Renal cortical epithelial cell (primary cell): ENCODE measurements at places on chromosomes 13 and 19.

DNA sequence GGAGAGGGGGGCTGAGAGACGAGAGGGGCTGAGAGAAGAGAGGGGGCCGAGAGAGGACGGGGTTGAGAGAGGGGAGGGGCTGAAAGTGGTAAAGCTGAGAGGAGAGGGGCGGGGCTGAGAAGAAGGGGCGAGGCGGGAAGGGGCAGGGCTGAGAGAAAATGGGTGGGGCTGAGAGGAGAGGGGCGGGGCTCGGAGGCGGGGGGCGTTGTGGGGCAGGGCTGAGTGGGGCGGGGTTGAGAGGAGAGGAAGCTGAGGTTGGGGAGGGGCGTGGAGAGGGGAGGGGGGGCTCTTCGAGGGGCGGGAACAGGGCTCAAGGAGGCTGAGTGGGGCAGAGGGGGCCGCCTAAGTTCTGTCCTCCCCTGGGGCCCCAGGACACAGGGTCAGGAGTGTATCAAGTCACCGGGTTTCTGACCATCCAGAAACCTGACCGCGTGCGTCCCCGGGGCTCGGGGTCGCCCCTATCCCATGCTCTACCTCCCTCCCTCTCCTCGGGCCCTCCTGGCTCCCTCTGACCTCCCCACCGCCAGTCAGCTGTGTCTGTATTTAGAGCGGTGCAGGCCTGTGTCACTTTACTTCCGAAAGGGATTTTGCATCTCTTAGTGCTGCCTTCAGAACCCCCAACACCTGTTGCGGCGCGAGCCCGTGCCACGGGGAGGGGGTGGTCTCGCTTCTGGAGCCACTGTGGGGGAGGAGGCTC is 38.6 kb upstream of the SEMA6B start:
- no peak for DNase-seq

DNA sequence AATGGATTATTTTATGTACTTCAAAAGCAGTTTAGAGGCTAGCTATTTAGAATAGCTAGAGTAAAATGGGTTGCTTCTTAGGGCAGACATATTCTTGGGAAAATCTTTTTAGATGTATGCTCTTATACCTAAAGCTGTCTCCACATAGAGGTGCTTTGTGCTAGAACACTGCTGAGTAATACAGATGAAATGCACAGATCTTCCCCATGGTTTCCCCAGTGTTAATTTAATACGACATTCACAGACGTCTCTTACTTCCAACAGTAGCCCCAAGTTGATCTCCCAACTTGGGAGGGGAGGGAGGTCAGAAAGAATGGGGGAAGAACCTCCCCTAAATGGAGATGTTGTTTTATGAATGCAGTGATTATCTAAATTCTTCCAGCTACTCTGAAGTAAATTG is 16.9 kb downstream of the NALCN start:
- DNase-seq = no peak

GRCh38 chr13:51380269-51380668 is 40.8 kb downstream of the SERPINE3 start:
- peak; percentile 22 for DNase-seq

DNA sequence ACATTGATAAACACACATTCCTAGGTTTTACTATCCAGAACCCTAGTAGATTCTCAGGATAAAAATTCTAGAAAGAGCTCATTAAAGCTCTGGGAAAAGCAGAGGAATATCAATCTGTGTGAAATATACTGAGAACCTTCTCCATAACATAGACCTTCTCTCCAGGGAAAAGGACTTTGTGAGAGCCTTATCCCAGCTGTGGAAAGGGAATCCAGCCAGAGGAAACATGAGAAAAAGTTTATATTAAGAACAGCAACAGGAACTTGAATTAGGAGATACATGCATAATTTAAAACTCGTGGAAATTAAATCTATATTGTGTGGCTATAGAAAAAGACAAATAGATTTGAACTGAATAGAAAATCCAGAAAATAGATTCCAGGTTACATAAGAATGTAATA is 1639.9 kb downstream of the EFNB2 start:
- no peak for DNase-seq

DNA sequence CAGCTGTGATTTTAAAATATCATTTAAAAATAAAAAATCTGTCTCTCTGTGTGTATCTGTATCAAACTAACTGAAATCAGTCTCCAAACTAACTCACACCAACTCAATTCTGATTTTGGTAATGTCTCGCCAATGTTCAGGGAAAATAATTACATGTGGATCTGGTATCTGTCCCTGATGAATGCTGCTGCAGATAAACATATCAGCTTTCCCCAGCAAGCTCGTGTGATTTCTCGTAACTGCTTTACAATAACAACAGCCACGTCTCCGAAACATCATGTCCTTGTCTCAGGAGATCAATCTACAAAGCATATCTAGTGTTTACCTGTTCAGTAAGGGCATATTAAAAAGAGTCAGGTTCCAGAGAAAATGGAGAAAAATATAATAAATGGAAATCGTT is 129.0 kb downstream of the IRS2 start:
- no peak for DNase-seq

- DNase-seq = no peak
Measured at GRCh38 chr19:19371059-19371458, 34.4 kb upstream of the GATAD2A start.

- no peak for DNase-seq
Measured at GRCh38 chr13:23859455-23859854, 29.7 kb downstream of the MIPEP start.

GRCh38 chr13:53188120-53188519 is 159.5 kb downstream of the OLFM4 start:
- no peak for DNase-seq

DNA sequence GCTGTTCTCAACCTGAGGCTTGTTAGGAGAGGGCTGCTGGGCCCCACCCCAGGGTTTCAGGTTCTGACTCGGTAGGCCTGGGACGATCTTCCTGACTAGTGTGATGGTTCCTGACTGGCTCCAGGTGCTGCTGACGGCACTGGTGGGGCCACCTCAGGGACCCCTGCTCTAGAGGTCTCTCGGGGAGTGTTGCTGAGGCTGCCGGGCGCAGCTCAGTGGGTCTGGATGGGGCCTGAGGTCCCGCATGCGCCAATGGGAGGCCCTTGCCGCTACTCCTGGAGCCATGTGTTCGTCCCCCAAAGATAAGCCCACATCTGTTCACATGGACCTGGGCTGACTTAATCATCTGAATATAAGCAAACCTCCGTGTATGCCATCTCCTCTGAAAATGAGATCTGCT is 133.0 kb downstream of the ATP11A start:
- DNase-seq = no peak

DNA sequence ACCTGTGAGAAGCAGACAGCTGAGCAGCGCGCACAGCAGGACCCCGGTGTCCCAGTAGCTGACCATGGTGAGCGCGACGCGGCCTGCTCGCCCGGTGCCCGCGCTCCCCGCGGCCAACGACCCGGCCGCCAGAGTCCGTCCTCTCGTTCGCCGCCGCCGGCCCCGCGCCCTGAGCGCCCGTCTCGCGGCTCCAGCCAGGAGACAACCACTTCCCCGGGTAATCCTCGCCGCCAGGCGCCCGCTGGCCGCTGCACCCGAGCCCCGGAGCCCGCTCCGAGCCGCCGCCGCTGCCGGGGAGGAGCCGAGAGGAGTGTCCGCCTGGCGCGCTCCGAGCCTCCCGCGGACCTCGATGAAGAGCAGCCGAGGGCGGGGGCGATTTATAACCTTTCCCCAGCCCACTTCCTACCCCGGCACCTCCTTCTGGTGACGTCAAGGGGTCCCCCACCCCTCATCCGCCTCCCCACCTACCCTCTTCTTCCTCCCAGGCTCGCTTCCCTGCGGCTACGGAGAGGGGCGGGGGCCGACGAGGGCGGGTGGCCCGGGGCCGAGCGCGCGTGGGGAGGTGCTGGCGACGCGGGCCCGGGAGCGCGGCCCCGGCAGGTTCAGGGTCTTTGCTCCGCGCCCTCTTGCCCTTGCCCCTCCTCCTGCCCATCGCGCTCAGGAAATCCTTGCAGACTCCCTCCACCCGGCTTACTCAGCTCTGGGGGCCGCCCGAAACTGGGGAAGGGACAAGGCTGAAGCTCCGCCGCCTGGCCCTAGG is at the start of gene FLT1:
Gene FLT1 (minus strand): TSS at position 351 of the 760 bp plus-strand sequence. CDS start 285 bp downstream, at position 66.
- DNase-seq = no peak

- peak; percentile 17 for DNase-seq
Measured at GRCh38 chr13:41312176-41312500, 1.1 kb downstream of the NAA16 start.

- DNase-seq = peak; percentile 35
Measured at GRCh38 chr19:56837492-56838023, 3.0 kb downstream of the PEG3 start.

GRCh38 chr19:21604351-21604926 is 99.0 kb downstream of the ZNF429 start:
- peak; percentile 30 for DNase-seq

- DNase-seq = no peak
Measured at GRCh38 chr19:53812335-53812734, 11.8 kb downstream of the NLRP12 start.

DNA sequence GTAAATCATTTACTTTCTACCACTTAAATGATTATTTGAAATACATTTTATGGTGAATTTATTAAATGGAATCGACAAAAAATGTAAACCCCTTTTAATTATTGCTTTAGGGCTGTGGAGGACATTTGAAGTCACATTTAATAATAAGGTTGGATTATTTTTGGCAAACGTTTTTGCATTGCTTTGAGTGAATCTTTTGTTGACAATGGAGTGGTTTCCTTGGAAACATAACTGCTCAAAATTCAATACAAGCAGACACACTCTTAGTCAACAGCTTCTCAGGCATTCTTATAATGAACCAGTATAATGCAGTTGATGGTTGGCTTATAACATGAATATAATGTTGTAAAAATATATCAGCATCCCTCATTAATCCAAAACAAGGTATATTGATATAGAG is 104.7 kb downstream of the DCLK1 start:
- DNase-seq = no peak

GRCh38 chr19:47697863-47698609 is 15.2 kb upstream of the EHD2 start:
- DNase-seq = peak; percentile 50

GRCh38 chr13:30985637-30986205 is 53.3 kb downstream of the TEX26 start:
- peak; percentile 91 for DNase-seq

DNA sequence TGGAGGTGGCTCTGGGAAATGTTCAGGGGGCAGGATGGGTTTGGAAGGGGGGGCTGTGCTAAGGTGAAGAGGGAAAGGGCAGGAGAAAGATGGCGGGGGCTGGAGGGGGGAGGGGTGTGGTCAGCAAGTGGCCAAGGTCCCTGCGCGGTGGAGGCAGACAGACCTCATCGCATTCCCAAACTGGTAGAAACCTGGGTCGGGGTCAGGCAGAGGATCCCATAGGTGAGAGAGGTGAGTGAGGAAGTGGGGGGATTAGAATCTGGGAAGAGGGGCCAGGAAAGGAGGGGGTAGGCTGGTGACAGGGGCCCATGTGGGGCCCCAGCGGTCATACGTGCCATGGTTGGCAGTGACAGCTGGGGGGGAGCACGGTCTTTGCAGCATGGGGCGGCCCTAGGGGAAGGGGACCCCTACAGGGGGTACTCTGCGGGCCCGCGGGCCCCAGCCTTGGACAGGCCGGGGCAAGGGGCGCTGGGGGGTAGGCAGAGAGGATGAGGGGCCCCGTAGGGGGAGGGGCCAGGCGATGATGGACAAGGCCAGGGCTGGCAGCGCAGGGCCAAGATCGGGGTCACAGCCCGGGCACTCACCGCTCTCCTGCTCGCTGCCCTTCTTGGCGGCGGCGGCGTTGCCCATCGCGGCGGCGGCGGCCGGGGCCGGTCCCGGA is 514 bp downstream of the PRKACA start:
- DNase-seq = no peak

DNA sequence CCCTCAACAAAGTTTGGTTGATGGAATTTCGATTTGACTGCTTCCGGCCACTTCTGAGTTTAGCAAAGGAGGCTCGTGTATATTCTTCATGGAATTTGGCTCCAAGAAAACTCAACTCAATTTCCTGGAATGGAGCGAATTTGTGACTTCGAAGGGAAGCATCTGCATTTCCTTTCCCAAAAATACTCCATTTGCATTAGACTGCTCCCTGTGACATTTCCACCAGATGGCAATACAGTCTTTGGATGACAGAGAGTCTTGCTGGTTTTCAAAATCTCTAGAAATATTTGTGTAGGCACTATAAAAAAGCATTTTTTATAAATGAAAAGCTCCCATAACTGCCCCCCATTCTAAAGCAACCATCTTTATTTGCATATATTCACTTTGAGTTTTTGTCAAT is 4.1 kb downstream of the C1QTNF9 start:
- no peak for DNase-seq

DNA sequence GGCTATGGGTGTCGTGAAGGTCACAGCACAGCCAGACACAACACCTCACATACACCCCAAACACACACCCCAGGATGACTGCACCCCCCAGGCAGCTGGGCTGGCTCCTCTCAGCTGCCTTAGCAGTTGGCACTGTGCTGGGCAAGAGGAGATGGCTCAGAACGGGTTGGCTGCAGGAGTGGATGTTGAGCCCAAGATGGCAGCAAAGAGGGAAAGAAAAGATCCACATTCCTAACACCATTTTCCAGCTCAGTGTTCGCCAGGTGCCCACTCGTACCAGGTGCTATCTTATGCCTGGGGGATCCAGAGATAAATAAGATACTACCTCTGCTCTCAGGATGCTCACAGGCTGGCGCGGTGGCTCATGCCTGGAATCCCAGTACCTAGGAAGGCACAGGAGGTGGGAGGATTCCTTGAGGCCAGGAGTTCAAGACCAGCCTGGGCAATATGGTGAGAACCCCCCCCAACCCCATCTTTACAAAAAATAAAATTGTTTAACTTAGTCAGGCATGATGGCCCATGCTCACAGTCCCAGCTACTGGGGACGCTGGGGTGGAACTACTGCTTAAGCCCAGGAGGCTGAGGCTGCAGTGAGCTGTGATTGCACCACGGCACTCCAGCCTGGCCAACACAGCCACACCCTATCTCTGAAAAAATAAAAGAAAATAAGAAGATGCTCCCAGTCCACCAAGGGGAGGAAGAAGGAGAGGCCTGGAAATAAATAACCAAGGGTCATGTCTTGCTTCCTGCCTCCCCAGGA is 89.7 kb upstream of the ZNF507 start:
- no peak for DNase-seq

DNA sequence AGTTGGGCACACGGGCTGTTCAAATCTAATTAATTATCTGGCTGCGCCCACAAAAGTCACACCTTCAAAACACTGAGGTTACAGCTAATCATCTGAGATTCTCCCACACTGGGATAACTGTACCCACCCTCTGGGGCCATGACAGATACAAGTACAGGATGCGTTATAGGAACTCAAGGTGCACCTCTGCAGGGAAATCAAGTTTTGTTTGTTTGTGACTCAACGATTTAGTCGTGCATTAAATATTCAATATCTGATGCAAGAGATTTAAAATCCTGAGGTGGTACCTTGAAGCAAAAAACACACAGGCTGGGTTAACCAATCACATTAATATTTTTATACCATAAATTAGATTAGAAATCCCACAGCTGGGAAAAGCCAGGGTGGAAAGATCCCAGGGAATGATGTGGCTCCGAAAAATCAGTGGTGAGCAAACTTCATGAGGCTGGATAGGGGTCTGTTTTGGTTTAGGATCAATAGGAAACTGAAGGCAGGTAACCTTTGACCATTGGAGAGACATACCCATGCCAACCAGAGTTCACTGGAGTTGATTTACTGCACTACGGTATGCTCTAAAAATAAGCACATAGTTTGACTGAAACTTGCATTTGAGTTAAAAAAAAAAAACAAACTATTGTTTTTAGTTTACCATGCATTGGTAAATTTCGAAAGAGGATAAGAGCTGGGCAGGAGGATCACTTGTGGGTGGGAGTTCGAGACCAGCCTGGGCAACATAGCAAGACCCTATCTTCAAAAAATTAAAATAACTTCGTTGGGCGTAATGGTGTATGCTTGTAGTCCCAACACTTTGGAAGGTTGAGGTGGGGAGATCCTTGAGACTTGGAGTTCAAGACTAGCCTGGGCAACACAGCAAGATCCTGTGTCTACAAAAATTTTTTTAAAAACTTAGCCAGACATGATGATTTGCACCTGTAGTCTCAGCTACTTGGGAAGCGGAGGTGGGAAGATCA is 23.9 kb upstream of the CEBPG start:
- DNase-seq = no peak
